ENCODE measurements at places on chromosomes 16 and 17.

- DNase-seq, result no peak
These were observed 2.9 kb downstream of the IKZF3 start for GRCh38 chr17:39861235-39861634.

GRCh38 chr16:9836118-9836736 lies 346.0 kb downstream of the GRIN2A start:
- DNase-seq, result no peak

DNA sequence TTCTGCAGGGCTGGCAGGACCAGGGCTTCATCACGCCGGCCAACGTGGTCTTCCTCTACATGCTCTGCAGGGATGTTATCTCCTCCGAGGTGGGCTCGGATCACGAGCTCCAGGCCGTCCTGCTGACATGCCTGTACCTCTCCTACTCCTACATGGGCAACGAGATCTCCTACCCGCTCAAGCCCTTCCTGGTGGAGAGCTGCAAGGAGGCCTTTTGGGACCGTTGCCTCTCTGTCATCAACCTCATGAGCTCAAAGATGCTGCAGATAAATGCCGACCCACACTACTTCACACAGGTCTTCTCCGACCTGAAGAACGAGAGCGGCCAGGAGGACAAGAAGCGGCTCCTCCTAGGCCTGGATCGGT lies 1.4 kb downstream of the CDK5R1 start:
- no peak for DNase-seq

DNA sequence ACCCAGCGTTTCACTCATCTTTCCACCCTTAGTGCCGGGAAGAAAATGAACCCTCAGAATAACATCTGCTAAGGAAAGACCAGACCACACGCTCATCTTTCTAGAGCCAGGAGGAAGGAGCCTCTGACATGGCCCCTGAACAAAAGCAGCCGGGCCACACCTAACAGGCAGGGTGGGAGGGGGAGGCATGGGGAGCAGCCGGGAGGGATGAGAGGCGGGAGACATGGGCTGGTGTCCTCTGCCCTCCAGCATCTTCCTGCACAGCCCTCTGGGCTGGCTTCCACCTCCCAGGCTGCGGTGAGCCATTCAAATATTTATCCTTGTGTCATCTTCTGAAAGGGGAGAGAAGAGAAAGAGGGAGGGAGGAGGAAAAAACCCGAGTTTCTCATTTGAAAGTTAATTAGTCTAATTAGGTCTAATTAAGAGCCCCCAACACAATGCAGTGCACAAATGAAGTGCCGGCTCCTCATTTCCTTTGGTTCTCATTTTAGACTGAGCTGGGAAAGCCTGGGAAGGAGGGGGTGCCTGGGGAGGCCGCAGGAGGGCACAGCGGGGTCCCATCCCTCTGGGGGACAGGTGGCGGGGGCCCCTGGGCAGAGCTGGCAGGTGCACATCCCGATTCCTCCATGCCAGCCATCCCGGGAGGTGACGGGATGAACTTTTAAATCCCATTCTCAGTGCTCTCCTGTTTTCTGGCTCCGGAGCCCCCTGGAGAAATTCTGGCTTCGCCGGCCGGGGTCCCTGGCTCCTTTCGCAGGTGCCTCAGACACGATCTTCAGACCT lies 90.5 kb downstream of the ENGASE start:
- DNase-seq, result no peak

GRCh38 chr16:88789594-88789993 lies 4.6 kb upstream of the PIEZO1 start:
- DNase-seq, result no peak

DNA sequence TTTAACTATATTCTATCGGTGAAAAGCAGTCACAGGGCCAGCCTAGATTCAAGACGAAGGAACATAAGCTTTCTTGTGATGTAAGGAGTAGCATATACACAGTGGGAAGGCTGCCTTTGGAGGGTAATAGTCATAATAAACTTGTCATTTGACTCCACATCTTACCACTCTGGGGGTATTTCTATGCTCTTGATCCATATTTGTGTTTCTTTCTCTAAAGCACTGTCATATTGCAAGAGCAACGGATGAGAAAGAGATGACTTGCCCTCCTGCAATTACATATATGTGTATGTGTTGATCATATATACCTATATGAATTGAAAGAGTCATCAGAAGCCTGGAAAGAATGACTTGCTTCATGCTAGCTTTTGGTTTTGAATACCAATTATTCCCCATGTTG lies 225.4 kb upstream of the HS3ST3A1 start:
- DNase-seq, result no peak

DNA sequence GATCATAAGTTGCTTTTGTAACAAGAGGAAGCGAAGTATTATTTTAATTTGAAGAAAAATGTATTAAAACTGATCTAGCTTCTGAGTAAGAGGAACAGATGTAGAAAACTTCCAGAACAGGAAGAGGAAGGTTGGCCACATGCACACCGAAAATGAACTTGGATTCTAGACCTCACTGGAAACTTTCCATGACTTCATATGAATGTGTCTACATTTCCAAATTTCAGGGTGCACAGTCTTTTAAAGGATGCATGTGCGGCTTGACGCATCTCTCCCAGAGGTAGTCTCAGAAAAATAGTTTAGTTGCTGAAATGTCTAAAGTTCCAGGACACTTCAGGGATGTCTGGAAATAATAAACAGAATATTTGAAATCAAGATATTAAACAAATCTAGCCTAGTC lies 275.1 kb upstream of the MYOCD start:
- no peak for DNase-seq

GRCh38 chr16:73853968-73854367 lies 442.6 kb upstream of the PSMD7 start:
- DNase-seq, result no peak

GRCh38 chr16:1441391-1441829 lies 2.9 kb downstream of the CCDC154 start:
- DNase-seq, result no peak

DNA sequence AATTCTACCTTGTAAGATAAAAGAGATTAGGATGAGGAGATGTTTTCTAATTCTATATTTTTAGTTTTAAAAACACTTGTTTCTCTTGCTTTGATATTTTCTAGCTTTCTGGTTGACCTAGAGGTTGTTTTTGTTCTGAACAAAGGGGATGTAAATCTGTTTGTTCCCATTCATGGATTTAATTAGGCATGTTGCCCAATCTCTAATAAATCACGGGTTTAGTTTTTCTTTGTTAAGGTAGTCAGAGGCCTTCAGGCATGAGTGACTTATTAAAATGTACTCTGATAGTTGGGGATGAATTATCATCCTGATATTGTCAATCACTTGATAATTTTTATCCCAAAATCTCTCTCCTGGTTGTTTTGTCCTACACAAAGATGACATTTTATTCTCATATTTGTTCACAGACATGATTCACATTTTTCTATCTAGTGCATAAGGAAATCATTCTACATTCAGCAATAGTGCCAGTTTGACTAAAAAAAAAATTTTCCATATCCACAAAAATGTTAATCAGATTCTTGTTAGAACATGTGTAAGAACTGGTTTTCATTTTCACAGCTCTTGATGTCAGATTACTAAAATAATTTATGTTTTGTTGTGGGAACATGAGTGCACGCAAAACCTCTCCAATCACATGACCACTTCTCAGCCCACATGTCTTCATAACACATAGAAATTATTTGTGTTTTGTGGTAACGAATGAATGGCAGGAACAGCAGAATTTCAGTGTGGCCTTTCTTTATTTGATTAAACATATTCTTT lies 95.7 kb upstream of the AKTIP start:
- DNase-seq, result no peak

DNA sequence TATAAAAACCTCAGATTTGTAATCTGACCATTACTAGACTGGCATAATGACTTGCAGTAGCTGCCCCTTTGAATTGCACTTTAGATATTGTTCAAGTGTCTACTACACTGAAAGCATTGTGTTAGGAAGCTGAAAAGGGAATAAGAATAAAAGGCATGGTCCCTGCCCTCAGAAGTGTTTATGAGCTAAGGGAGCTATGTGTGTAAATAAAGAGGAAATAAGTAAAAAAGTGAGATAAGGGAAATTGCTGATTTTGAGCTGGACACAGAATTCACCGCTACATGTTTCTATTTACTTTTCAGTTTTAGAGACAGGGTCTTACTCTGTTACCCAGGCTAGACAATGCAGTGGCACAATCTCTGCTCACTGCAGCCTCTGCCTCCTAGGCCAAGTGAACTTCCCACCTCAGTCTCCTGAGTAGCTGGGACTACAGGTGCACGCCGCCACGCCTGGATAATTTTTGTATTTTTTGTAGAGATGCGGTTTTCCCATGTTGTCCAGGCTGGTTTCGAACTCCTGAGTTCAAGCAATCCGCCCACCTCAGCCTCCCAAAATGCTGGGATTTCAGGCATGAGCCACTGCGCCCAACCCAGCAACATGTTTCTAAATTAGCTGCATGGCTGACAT lies 57.0 kb downstream of the GRB2 start:
- no peak for DNase-seq

DNA sequence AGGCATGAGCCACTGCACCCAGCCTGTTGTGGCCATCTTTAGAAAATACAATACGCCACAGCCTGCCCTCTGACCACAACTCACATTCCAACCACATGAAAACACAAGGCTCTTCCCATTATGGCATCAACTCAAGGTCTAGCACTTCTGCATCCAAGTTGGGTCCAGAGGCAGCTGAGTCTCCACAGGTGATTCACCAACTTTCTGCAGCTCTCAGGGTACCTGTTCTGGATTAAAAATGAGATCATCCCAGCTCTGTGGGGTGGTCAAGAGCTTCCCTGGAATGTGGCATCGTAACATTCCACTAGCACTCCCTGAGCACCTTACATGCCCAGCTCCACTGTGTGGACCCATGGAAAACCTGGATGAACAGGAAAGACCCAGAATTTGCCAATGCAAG lies 9.9 kb upstream of the GUCY2D start:
- DNase-seq, result no peak

DNA sequence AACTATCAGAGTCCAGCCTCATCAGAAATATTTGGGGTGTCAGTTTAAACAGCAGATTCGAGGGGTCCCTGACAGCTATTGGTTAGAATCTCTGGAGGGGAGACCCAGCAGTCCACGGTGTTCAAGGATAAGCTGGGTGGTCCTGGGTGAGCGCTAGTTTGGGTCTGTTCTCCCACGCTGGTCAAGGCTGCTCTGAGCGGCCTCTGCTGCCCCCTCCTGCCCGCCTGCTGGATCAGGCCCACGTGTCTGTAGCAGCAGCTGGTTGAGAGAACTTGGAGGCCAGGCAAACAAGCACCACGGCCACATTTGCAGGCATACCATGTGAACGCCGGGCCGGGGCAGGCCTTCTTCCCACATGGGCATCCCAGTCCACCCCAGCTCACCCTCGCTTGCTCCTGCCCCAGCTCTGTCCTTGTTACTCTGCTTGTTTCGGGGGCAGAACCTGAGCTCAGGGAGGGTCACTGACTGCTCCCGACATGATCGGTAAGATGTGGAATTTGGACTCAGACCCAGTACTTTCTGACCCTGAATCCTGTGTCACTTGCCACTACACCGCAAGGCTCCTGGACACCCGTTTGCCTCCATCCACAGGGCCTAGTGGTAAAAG lies 7.4 kb downstream of the FOXF1 start:
- no peak for DNase-seq

- DNase-seq, result no peak
These were observed 2.5 kb upstream of the CORO6 start for GRCh38 chr17:29625037-29625750.

GRCh38 chr17:31926100-31926729 lies 10.6 kb upstream of the SUZ12 start:
- DNase-seq, result no peak

GRCh38 chr17:40547079-40547784 lies 18.0 kb downstream of the CCR7 start:
- DNase-seq, result peak; percentile 90

DNA sequence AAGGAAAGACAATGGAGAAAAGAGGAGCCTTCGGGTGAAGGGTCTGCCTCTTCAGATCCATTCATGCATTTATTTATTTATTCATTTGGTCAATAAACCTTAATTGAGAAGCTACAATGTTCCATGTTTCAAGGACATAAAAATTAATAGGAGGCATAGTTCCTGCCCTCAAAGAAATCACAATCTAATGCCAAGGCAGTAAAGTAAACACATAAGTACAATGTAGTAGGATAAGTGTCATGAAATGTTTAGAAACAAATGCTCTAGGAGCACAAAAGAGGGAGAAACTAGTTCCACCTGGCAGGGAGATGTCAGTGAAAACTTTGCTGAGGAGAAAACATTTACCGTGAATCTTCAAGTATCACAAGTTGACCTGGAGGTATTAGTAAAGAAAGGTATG lies 103.5 kb upstream of the NOG start:
- no peak for DNase-seq

DNA sequence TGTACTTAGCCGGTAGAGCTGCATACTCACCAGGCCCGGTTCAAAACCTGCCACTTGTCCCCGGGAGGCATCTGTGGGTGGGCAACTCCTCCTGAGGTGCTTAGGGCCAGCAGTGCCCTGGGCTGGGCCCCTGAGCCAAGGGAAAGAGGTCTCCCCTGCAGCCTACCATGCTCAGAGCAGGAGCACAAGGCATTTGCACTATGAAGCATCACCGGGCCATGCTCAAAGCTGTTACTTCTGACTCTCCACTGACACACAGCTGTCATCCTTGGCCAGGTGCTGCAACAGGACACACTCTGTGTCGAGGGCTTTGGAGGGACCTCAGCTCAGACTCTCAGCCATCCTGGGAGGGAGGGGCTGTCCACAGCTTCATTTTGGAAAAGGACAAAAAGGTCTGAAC lies 37.2 kb downstream of the SLC38A8 start:
- DNase-seq, result no peak

DNA sequence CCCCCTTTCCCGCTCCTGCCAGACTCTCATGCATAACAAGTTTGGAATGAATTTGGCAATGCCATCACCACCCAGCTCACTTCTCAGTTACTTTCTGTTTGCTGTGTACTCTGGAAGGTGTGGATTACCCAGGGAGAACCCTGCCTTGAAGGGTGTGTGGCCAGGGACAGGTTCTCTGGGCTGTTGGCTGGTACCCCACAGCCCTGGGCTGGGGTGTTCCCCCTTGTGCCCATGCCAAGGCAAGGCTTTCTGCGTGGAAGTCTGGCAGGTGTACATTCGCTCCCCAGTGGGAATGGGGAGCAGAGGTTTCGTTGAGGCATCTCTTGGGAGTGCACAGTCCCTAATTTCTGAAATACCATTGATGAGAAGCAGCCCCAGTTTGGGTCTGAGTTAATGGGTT lies 187.7 kb downstream of the CCDC182 start:
- no peak for DNase-seq

- no peak for DNase-seq
These were observed 182.7 kb upstream of the ZFHX3 start for GRCh38 chr16:73230651-73231050.

GRCh38 chr17:71472809-71473789 lies 647.7 kb upstream of the SOX9 start:
- no peak for DNase-seq

DNA sequence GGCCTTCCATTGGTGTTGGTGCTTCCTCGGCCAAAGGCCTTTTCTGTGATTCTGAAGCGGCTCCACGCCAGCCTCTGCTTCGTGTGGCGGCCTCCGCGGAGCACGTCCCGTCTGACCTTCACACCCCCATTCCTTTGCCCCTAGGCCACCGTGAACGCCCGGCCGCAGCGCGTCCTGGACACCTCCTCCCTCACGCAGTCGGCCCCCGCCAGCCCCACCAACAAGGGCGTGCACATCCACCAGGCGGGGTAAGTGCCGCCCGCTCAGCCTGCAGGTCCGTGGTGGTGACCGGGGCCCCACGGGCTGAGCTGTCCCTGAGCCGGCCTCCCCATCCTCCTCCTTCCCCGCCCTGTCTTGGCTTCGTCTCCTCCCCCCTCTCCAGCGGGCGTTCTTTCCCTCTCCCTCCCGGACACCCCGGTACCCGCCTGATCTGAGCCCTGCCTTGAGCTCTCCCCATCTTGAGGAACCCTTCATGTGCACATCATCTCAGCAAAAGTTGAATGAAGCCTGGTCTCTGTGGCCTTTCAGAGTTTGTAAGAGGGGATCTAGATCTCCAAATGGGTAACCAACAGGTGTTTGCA lies 69.0 kb upstream of the CHMP6 start:
- DNase-seq, result no peak
